ENCODE measurements at places on chromosomes 2 and 18.

DNA sequence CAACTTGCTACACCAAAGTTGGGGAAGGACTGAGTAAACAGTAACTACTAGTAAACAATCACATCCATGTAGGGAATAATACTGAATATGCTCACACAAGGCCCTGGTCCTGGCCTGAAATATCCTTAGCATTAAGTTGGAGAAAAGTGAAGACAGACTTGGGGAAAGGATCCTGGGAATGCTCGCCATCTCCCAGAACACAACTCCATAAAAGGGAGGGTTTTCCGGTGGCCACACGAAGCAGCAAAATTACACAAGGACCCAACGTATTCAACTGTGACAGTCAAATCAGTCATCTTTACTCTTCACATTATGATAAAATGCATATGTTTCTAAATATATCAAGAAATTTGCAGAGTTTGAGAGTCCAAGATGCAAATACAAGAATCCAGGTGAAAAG lies 7.3 kb downstream of the NEMP2 start:
- no peaks in the 10 kb centered on the region for H3K4me1 ChIP-seq
- H3K27ac ChIP-seq = no peak overlapping the region
- no peaks in the 10 kb centered on the region for H3K36me3 ChIP-seq
- H3K27me3 ChIP-seq = no peaks in the 10 kb centered on the region

- no peaks in the 10 kb centered on the region for H3K36me3 ChIP-seq
- H3K27me3 ChIP-seq = no peaks in the 10 kb centered on the region
- no peak overlapping the region for H3K4me3 ChIP-seq
These were observed 36.6 kb upstream of the ASB1 start for GRCh38 chr2:238389988-238390589.

DNA sequence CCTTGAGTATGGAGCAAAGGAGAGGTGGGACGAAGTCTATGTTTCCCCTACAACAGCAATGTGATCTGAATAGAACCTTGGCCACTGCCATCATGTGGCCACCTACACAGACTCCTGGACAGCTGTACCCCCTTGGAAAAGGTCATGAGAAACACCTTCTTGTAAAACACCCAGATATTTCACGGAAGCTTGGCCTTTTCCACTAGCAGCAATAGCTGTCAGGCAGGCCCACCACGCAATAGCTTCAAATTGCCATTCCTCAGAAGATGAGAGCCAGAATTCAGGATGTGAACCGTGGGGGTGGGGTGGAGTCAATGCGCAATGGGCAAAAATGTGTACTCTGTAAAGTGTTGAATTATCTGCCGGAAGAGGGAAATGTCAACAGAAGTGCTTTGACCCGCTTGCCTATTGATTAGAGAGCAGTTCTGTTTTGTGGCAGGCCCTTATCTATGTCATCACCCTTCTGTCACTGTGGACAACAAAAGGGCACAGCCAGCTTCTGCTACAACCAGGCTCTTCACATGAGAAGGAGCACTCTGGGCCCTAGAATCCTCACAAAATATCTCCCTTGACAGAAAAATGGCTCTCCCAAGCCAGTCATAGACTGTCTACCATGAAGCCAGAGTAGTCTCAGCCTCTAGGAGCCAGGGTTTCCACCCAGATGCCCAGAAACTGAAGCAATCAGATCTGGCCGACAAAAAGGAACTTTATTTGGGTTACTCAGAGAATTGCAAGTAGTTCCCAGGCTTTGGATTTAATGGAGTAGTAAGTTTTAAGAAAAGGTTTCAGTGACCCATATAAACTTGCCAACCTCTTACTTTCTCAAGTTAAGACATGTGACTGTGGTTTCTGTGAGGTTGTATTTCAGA lies 9.5 kb downstream of the INPP1 start:
- no peaks in the 10 kb centered on the region for H3K36me3 ChIP-seq
- no peak for DNase-seq
- H3K27ac ChIP-seq = no peak overlapping the region
- H3K4me1 ChIP-seq = no peaks in the 10 kb centered on the region
- H3K4me3 ChIP-seq = no peak overlapping the region
- H3K27me3 ChIP-seq = no peaks in the 10 kb centered on the region

GRCh38 chr2:205948496-205948837 lies 137.5 kb downstream of the INO80D start:
- H3K27me3 ChIP-seq = no peaks in the 10 kb centered on the region
- no peak overlapping the region for H3K27ac ChIP-seq
- H3K4me3 ChIP-seq = no peak overlapping the region

GRCh38 chr2:157848213-157848612 lies 27.9 kb downstream of the ACVR1 start:
- peaks cover 5% of the 10 kb centered on the region for H3K36me3 ChIP-seq
- H3K27me3 ChIP-seq = no peaks in the 10 kb centered on the region
- no peak overlapping the region for H3K4me3 ChIP-seq
- no peak for DNase-seq

DNA sequence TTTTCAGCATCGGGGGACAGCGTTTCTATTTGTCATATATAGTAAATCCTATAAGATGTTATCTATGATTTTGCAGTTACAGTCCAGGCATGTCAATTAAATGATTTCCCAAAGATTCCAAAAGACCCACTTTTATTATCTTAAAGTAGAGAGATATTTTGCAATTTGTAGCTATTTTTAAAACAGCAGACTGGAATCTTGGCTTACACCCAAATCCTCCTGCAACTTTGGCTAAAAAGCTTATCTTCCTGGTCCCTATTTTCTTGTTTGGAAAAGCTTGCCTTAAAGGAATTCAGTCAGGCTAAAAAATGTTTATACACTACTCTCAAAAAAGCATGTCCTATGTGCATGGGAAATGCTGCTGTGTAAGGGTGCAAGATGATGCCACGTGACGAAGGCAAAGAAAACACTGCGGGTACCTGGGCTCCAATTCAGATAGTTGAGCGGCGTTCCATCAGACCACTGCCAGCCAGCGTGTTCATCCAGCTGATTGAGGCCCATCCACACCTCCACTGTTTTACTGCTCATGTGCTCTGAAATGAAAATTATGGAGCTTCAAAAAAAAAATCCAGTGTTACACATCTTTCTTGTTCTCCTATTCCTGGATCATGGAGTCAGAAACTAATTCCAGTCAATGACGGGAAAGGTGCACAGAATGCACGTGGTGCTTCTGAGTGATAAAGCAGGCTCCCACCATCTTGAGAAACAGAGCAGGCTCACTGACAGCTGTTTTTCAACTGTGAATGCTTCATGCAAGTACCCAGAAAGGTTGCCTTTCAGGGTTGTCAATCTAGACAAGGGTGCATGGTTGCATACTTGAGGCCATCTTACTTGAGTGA lies 33.8 kb downstream of the PLA2R1 start:
- no peaks in the 10 kb centered on the region for H3K36me3 ChIP-seq
- H3K27me3 ChIP-seq = no peaks in the 10 kb centered on the region

GRCh38 chr2:46331109-46331766 lies 34.0 kb downstream of the EPAS1 start:
- H3K27ac ChIP-seq = no peak overlapping the region
- no peaks in the 10 kb centered on the region for H3K27me3 ChIP-seq
- H3K36me3 ChIP-seq = no peaks in the 10 kb centered on the region

Data from effector memory CD4-positive, alpha-beta T cell (primary cell).